Effector memory CD8-positive, alpha-beta T cell (primary cell): ENCODE measurements at places on chromosomes 1 and 21.

DNA sequence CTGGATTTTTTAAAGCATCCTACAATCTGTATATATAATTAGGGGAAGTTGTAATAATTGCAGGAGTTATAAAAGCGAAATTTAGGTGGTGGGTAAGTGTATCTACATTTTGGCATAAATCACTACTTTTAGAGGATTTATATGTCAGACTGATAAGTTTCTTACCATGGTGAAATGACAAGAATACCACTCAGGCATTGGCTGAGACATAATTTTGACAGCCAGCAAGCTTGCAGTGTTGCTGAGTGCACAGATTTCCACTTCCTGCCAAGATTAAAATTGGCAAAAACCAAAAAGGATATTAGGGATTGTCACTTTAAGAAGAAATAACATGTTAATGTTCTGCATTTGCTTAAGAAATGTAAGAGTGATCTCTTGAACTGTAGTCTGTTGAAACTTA is 28.2 kb downstream of the NFIA start:
- DNase-seq, result no peak
- no peak overlapping the region for H3K27ac ChIP-seq
- H3K27me3 ChIP-seq, result no peaks in the 10 kb centered on the region
- no peaks in the 10 kb centered on the region for H3K4me1 ChIP-seq

DNA sequence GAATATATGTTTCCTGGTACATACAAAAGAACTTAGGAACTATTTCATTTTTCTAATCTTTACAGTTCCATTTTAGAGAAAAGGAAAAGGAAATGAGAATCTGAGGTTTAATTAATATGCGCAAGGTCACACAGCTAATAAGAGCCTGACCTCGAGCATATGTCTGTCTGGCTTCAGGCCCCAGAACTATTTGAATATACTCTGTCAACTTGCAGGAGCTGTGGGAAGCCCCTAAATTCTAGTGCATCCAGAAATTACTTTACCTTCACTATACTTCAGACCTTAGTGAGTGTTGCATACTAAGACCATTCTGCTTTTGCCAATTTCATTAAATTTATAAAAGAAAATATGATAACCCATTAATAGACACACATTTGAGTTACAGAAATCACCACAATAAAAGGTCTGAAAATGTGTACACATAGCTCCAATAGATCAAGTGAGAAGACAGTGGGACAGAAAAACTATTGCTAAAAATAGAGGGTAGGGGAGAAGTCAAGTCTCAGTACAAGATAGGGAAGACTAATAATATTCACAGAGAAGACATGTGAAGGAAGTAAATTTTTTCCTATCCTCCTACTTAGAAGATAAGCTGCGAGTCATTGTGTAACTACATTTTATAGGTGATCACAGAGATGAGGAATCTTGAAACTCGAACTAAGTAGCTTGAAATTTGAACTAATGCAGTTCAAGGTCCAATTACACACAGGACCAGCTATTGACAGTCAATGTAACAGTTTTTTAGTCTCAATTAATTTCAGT is 3.8 kb downstream of the RGS13 start:
- no peaks in the 10 kb centered on the region for H3K4me1 ChIP-seq
- H3K27me3 ChIP-seq, result no peaks in the 10 kb centered on the region
- DNase-seq, result no peak

DNA sequence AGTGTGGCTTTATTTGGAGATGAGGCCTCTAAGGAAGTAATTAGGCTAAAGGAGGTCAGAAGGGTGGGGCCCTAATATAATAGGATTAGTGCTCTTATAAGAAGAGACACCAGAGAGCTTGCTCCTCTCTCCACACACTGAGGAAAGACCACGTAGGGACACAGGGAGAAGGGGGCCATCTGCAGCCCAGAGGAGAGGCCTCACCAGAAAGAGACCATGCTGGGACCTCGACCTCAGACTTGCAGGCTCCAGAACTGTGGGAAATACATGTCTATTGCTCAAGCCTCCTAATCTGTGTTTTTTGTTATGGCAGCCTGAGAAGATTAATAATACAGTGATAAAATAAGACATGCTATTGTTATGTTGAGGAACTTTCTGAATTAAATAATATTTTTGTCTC is 8.3 kb downstream of the RCAN1 start:
- no peaks in the 10 kb centered on the region for H3K27me3 ChIP-seq
- DNase-seq, result no peak
- H3K4me3 ChIP-seq, result no peak overlapping the region
- H3K36me3 ChIP-seq, result no peaks in the 10 kb centered on the region
- H3K4me1 ChIP-seq, result peaks cover 8% of the 10 kb centered on the region

- peak overlapping the region; percentile 32 for H3K27ac ChIP-seq
- peaks cover 13% of the 10 kb centered on the region for H3K27me3 ChIP-seq
- H3K4me1 ChIP-seq, result peaks cover 5% of the 10 kb centered on the region
- H3K36me3 ChIP-seq, result peaks cover 9% of the 10 kb centered on the region
- no peak for DNase-seq
Measured at GRCh38 chr21:46054451-46054881, 43.4 kb upstream of the COL6A2 start.

DNA sequence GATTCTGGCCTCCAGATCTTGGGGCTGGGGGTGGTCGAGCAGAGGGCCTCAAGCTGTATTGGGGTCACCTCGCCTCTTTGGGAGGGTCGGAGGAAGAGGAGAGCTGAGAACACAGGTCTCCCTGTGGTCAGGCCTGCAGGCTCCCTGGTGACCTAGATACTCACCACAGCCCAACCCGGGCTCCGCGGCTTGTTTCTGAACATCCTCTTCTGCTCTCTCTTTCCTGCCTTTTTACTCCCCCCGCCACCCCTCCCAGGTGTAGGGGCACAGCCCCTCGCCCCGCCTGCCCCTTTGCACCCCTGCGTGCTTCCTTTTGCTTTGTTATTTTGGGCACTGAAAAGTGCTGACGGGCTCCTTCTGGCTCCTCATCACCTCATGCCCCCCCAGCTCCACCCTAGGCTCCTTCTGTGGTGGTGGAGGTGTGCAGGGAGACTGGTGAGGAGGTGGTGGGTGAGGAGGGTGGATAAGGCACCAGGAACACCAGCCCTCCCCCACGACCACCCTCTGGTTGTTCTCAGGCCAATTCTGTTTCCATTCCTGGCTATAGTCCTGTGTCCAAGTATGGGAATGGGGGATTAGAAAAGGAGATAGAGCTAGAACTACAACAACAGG is 10.6 kb upstream of the LINGO4 start:
- peak overlapping the region; percentile 89 for H3K4me3 ChIP-seq
- no peaks in the 10 kb centered on the region for H3K27me3 ChIP-seq
- H3K4me1 ChIP-seq, result peaks cover 39% of the 10 kb centered on the region
- peaks cover 50% of the 10 kb centered on the region for H3K36me3 ChIP-seq
- H3K27ac ChIP-seq, result peak overlapping the region; percentile 91

DNA sequence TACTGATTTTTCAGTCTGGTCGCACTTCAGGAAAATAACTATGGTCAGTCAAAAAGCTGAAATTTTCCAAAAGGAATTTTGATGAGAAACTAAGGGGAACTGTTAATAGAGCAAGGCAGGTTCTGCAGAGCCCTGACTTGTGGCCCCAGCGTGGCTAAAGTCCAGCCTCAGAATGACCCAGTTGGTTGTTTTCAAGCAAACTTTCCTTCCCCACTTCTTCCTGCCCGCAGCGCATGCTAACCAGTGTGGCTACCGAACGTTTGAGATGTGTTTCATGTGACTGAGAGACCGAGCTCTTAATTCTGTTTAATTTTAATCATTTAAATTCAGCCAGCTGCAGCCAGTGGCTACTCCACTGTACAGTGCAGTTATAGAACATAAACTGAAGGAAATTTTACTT is 6.2 kb upstream of the IL10RB start:
- no peaks in the 10 kb centered on the region for H3K27me3 ChIP-seq
- H3K4me3 ChIP-seq, result peak overlapping the region; percentile 12
- no peak for DNase-seq
- peak overlapping the region; percentile 77 for H3K27ac ChIP-seq
- peaks cover 30% of the 10 kb centered on the region for H3K4me1 ChIP-seq
